Daoy (cell line): ENCODE measurements at places on chromosomes 11 and 22. TPM values are rescaled to one million over a fixed set of nuclear protein-coding genes. Genes with fewer than 3 reads are reported as not detected.

DNA sequence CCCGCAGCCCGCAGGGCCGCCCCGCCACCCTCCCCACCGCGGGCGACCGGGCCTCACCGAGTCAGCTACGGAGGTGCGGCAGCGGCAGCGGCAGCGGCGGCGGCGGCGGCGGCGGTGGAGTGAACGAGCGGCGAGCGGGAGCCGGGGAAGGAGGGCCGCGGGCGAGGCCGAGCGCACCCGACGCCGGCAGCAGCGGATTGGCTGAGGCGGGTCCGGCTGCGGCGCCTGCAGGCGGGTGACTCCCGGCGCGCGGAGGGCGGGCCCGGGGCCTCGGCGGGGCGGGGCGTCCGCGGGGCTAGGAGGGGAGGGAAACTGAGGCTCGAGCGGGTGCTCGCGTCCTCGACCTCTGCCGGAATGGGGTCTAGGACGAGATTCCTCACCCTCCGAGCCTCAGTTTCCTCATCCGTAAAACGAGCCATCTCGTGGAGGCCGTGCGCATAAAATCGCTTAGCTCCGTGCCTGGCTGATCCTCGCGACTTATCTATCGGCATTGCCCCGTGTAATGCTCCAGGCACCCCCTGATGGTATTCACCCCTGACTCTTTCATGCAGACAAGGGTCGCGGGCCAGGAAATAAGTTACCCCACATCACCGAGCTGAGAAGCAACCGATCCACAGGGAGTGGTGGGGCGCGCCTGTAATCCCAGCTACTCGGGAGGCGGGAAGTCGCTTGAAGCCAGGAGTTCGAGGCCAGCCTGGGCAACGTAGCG is at the start of gene CPT1A:
Gene CPT1A (minus strand): TSS at position 199 of the 709 bp plus-strand sequence. CDS start 26,442 bp downstream, outside the sequence.
- DNase-seq = peak; percentile 88

DNA sequence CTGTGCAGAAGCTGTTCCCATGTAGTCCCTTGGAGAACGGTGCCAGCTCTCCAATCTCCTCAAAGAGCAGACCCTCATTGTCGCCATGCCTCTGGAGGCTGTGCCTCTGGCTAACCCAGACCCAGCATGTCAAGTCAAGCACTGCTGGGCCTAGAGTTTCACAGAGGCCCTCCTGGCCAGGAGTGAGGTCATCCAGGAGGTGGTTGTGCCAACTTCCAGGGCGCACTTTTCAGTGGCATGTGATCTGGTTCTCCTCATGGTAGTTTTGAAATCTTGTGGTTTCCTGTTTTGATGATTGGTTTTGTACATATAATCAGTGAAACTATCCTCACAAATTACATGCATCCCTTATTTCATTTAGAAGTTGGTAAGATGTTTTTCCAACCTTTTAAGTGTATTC is 78.9 kb downstream of the PPFIBP2 start:
- DNase-seq = peak; percentile 47

DNA sequence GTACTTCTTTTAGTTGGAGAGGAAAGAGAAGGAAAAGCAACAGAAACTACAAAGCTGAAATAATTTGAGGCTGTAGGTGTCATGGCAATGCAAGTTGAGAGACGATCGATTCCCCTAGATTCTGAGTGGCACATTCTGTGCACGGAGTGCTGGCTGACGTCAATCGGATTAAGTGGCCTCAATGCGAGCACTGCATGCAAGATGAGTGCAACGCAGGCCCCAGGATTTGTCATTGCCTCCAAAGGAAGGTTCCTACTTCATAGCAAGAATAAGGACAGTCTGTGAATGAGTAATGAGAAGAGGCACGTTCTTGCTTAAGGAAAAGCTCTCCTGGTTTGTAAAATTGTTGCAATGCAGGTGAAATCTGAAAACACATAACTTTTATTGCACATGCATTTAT is 892.4 kb downstream of the KCNA4 start:
- DNase-seq = no peak

SULT4A1 gene
- 1.0 and 2.2 TPM in 2 replicates for total RNA-seq

SMDT1 gene
- total RNA-seq = 6.5 and 17.8 TPM in 2 replicates

- DNase-seq = no peak
Measured at GRCh38 chr22:30640839-30641430, 5.4 kb downstream of the SLC35E4 start.

MYOD1 gene
- total RNA-seq = not detected in 2 replicates

GRCh38 chr11:16252373-16252772 is 104.0 kb downstream of the SOX6 start:
- peak; percentile 1 for DNase-seq

LMO1 gene
- 2.1 TPM in 1 of 2 replicates, not detected in the other for total RNA-seq

GRCh38 chr22:43118024-43118849 is 7.7 kb downstream of the BIK start:
- no peak for DNase-seq

DNA sequence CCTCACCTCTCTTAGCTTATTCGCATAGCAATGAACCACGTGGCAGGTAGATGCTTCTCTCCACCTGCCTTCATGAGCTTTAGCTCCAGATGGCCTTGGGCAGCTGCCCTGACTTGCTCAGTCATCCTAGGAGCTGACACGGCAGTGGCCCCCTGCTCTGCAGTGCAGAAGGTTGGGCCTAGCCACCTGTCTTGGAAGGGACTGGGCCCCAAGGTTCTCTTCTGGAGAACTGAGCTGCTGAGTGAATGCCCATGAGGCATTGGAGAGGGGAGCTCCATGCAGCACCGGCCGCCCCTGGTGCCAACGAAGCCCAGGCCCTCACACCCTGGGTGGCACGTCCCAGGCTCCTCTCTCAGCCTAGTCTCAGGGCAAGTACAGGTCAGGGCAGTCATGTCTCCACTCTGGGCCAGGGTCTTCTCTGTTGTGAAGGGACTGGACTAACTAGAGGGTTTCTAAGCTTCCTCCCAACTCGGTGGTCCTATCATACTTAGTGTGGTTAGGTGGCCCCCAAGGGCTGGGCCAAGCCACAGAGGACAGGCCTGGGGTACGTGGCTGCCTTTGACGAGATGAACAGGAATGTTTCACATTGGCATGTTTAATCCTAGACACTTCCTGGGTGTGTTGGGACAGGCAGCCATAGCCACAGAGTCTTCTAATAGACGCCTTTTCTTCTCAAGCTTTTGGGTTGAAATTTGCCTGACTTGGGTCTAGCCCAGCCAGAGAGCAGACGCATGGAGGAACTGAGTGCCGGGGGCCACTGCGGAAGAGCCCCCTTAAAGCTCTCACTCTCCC is 47.9 kb downstream of the ALX4 start:
- DNase-seq = no peak

TRPM5 gene
- 0.11 TPM in 1 of 2 replicates, not detected in the other for total RNA-seq

GRCh38 chr11:94107363-94107762 is 21.3 kb upstream of the PANX1 start:
- no peak for DNase-seq

DNA sequence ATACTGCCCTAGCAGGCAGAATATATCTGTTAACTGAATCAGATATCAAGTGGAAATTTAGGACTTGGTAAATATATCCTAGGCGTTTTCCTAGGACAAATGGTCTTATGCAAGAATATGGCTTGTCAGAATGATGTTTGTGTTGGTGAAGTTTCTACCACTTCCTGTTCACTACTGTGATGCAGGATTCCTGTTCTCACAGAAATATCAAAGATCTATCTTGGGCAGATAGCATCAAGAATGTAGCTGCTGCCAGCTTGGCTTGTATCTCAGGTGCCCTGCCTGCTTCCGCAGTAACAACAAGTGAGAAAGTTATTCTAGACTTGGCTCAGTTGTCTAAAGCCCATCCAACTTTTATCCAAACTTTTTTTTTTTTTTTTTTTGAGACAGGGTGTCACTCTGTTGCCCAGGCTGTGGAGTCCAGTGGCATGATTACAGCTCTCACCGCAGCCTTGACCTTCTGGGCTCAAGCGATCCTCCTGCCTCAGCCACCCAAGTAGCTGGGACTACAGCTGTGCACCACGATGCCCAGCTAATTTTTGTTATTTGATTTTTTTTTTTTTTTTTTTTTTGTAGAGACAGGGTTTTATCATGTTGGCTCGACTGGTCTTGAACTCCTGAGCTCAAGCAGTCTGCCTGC is 61.3 kb downstream of the PPME1 start:
- no peak for DNase-seq

SCARF2 gene
- 9.3 and 9.5 TPM in 2 replicates for total RNA-seq

APOBEC3B gene
- total RNA-seq = 4.5 and 5.1 TPM in 2 replicates

TSGA10IP gene
- not detected in 2 replicates for total RNA-seq

C22orf42 gene
- not detected in 2 replicates for total RNA-seq

GRCh38 chr11:27464289-27464696 is 8.3 kb downstream of the LGR4 start:
- peak; percentile 61 for DNase-seq

DNA sequence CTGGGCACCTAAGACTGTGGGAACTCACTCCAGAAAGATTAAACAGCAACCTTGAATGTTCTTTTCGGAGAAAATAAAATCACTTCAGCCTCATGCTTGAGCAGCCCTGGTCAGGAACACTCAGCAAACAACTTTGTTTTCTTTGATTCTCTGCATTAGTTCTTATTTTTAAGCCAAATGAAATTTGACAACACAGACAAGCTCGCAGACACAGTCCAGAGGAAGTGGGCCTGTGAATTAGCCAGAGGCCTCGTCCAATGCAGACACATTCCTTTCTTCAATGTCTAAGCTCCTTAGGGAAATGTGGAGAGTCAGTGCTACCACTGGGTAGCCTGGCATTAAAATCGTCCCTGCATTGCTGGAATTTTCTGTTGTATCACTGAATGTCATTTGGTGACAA is 62.9 kb upstream of the CSNK2A3 start:
- DNase-seq = no peak

DNA sequence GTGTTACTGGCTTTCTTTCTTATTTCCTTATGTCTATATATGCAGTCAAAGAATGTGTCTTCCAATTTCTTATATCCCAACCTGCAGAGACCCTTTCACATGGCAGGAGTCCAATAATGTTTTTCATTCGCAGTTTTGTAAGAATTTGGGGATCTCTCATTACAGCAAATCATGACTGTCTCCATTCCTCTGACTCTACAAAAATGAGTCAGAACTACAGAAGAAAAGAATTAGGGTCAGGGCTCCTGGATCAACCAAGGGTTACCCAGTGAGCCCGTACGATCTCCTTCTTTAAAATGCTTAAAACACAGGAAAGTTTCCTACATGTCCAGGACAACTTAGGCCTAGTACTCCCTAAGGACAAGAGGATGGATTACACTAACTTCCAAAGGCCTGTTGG is 42.2 kb downstream of the RPUSD4 start:
- DNase-seq = no peak

DNA sequence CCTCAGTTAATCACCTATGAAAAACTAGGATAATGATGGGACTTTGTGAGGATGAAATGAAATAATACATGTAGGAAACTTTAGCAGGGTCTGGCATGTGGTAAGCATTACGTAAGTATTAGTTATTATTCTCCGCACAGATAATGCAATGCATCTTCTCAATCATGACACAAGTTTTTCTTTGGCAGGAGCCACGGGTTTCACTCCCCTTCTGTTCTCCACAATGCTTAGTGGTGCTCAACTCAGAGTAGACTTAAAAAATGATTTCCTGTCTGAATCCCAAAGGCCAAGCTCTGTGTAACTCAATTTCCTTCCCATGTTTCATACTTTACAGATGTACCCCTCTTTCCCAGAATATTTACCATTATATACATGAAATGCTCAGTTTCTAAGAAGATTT is 82.9 kb downstream of the CCDC34 start:
- no peak for DNase-seq

DNA sequence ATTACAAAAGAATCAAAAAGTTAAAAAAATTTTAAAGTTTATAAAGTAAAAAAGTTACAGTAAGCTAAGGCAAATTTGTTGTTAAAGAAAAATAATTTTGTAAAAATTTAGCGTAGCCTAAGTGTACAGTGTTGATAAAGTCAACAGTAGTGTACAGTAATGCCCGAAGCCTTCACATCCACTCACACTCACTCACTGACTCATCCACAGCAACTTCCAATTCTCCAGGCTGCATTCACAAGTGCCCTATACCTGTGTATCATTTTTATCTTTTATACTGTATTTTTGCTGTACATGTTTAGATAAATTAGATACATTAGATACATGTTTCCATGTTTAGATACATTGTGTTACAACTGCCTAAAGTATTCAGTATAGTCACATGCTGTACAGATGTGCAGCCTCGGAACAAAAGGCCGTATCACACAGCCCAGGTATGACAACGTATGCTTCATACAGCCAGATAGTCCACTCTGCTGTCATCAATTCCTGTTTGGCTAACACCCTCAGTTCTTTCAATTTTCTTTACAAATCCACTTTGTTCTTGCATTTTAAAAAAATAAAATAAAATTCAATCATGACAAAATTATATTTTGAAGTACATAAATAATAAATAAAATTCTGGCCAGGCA is 80.7 kb downstream of the RBFOX2 start:
- peak; percentile 7 for DNase-seq

GRCh38 chr11:60482361-60482760 is 10.2 kb upstream of the MS4A12 start:
- no peak for DNase-seq

DNAJB13 gene
- total RNA-seq = not detected in 2 replicates

- no peak for DNase-seq
Measured at GRCh38 chr11:73070653-73071052, 71.5 kb downstream of the FCHSD2 start.

GRCh38 chr22:41638124-41638523 is 17.0 kb downstream of the XRCC6 start:
- DNase-seq = no peak

GRCh38 chr11:57474017-57474802 is 13.9 kb downstream of the RTN4RL2 start:
- peak; percentile 79 for DNase-seq

ADM2 gene
- total RNA-seq = 0.03 and 0.23 TPM in 2 replicates

- no peak for DNase-seq
Measured at GRCh38 chr11:66231561-66231960, 36.9 kb upstream of the RAB1B start.

DNA sequence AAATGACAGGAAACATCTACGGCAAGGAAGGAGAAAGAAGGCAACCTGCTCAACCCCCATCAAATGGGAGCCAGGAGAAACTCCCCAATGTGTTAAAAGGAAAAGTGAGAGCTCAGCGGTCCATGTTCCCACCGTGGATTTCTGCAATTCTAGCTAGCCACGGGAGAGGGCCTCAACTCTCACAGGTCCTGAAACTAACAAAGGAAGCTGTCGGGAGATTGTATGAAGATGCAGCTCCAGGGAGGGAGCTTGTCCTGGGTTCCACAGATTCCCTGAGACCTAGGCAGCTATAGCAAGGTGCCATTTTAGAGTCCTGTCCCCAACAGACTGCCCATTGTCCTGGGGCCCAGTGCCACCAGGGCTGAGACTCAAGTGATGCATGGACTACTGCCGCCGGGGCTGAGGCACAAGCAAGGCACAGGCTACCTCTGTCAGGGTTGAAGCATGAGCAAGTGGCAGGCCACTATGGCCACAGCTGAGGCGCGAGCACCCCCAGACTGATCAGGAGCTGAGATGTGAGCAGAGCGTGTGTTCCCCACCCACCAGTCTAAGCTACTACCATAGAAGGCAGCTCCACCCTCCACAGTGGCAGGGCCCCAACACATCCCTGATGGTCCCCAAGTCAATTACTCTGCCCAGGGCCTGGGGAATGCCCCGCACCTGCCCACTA is 31.3 kb downstream of the RSF1 start:
- DNase-seq = no peak
